Esophagus muscularis mucosa (tissue), 4 donors: ENCODE measurements at places on chromosomes 7 and 10. TPM values are rescaled to one million over a fixed set of nuclear protein-coding genes. Genes with fewer than 3 reads are reported as not detected.
A peak's percentile ranks its signal among the peaks of the same experiment; 100 is the strongest.

- no peak overlapping the region for H3K27ac ChIP-seq
- no peaks in the 10 kb centered on the region for H3K27me3 ChIP-seq
- no peak for DNase-seq
- H3K4me1 ChIP-seq, result no peaks in the 10 kb centered on the region
- no peak overlapping the region for H3K4me3 ChIP-seq
Observed at GRCh38 chr7:91468256-91468655, 204.0 kb downstream of the FZD1 start.

DNA sequence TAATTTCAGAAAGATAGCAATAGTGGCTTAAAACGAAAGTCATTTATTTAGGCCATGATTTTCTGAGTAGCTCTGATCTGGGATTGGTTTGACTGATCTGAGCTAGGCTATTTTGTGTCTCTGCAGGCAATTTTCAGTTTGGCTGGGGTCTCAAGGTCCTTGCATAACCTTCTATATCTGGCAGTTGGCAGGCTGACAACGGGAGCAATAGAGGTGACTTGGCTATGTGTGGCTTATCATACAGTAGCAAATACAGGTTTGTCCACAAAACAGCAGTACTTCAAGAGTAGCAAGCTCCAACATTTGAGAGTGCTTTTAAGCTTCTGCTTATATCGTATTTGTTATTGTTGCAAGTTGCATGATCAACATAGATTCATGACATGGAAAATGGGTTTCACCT is 1167.3 kb upstream of the CELF2 start:
- DNase-seq, result no peak
- no peak overlapping the region for H3K27ac ChIP-seq
- H3K4me1 ChIP-seq, result no peaks in the 10 kb centered on the region
- no peak overlapping the region for H3K4me3 ChIP-seq

DNA sequence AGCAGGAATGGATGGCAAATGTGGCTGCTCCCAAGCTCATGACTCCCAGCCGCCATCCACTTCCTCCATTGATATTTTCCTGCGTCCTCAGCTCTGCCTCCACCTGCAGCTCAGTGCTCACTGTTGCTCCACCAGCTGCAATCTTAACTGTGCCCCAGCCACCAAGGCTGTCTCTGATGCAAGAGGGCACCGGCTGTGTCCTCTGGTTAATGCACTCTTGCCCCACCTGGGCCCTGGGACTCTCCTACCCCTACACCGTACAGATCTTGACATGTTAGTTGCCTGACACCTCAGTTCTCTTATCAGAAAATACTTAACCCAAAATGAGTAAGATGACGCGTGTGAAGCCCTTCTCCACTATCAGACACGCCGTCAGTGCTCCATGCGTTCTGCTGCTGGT is 45.5 kb upstream of the GPR26 start:
- H3K27me3 ChIP-seq, result no peaks in the 10 kb centered on the region
- H3K4me3 ChIP-seq, result no peak overlapping the region
- peak; percentile 72 for DNase-seq
- no peak overlapping the region for H3K27ac ChIP-seq

GRCh38 chr10:75209086-75209920 is 1.3 kb upstream of the VDAC2 start:
- H3K27ac ChIP-seq, result peak overlapping the region; percentile 98
- peak overlapping the region; percentile 99 for H3K4me3 ChIP-seq
- peaks cover 54% of the 10 kb centered on the region for H3K4me1 ChIP-seq
- H3K36me3 ChIP-seq, result peaks cover 9% of the 10 kb centered on the region
- DNase-seq, result no peak
- H3K27me3 ChIP-seq, result no peaks in the 10 kb centered on the region

- H3K36me3 ChIP-seq, result no peaks in the 10 kb centered on the region
- no peak for DNase-seq
- H3K27ac ChIP-seq, result no peak overlapping the region
Observed at GRCh38 chr10:30151581-30152389, 92.4 kb upstream of the JCAD start.

DNA sequence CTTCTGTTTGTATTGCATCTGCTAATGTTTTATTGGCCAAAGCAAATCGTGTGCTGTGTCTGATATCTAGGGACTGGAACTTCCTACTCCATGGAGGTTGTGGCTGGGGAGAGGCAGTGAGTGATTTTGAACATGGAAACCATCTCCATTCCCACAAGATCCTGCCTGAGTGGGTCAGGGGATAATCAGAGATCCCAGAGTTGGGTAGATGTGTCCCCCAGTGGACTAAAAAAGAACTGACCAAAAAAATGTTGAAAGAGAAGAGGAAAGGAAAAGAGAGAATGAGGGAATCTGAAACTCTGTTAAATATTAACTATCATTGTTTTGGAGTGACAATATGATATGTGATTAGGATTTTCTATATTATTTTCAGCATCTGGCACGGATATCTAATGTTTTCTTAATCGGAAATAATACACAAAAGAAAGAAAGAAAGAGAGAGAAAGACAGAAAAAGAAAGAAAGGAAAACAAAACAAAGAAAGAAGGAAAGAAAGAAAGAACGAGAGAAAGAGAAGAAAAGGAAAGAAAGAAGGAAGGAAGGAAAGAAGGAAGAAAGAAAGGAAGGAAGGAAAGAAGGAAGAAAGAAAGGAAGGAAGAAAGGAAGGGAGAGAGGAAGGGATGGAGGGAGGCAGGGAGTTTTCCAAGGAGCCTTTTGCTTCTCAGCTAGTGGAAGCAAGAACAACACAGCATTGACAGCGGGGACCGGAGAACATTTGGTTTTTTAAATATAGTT is 638.5 kb downstream of the CCSER2 start:
- H3K27me3 ChIP-seq, result no peaks in the 10 kb centered on the region
- no peak overlapping the region for H3K4me3 ChIP-seq
- H3K4me1 ChIP-seq, result no peaks in the 10 kb centered on the region
- no peaks in the 10 kb centered on the region for H3K36me3 ChIP-seq
- no peak for DNase-seq

- DNase-seq, result no peak
- no peak overlapping the region for H3K27ac ChIP-seq
- H3K4me1 ChIP-seq, result no peaks in the 10 kb centered on the region
- no peak overlapping the region for H3K4me3 ChIP-seq
Observed at GRCh38 chr7:129807863-129808262, 144.9 kb downstream of the UBE2H start.

- peaks cover 23% of the 10 kb centered on the region for H3K36me3 ChIP-seq
- H3K4me1 ChIP-seq, result peaks cover 14% of the 10 kb centered on the region
- H3K27me3 ChIP-seq, result no peaks in the 10 kb centered on the region
Observed at GRCh38 chr7:98212532-98213041, 1.3 kb downstream of the BHLHA15 start.

DNA sequence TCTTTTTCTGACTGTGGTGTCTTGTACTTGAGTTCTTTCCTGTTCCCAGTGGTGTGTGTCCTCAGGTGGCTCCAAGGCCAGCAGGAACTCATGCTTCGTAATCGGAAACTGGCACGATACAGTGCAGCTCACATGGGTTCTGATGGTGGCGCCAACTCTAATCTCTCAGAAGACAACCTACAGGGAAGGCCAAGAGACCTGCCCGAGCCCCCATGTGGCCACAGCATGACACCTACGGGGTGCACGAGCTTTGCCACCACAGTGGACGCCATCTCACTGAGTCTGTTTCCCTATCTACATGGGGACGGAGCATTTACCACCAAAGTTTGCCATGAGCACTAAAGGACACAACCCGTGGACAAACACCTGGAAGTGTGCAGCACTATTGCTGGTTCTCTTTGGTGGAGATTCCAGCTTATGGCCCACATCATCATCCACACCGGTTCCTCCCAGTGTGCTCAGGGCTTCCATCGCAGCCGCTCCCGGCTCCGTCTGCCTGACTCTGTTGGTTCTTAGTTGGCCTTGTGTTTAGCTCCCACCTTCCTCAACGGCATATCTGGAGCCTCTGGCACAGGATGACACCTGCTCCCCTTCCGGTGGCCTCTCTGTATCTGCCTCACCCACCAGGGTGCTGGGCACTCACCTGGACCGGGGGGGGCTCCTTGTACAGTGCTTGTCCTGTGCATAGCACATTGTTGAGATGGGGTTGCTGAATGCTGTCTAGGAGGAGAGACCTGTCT is 586.6 kb upstream of the MKI67 start:
- no peak overlapping the region for H3K27ac ChIP-seq
- DNase-seq, result no peak
- H3K4me1 ChIP-seq, result no peaks in the 10 kb centered on the region
- no peaks in the 10 kb centered on the region for H3K27me3 ChIP-seq

DNA sequence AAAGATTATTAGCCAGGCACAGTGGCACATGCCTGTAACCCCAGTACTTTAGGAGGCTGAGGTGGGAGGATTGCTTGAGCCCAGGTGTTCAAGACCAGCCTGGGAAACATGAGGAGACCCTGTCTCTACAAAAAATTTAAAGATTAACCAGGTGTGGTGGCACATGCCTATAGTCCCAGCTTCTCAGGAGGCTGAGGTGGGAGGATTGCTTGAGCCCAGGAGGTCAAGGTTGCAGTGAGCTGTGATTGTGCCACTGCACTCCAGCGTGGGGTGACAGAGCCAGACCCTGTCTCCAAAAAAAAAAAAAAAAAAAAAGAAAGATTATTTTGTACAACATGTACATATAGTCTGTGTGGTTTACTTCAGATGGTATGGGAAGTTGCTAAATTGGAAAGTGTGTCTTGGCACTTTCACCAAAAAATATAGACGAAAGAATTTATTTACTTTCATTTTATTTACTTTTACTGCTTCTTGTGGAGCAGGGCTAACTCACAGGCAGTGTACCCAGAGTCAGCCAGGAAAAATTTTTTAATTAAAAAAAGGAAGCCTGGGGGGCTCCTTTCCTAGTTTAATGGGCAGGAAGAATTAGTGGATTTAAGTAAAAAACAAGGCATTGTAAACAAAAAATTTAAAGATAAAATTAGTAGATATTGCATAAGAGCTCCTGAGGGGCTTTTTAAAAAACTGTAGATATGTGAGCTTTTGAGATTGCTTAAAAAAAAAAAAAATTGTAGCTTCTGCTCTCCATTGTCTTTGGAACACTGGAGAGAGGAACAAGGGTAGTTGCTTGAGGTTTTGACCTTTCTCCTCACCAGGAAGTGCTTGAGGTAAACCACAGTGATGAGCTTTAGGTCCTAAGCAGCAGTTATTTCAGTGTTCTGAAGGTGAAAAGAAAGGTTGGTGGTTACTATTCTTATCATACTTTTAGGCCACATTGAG is 44.6 kb upstream of the VDAC2 start:
- no peak overlapping the region for H3K27ac ChIP-seq
- H3K4me1 ChIP-seq, result peaks cover 19% of the 10 kb centered on the region
- no peak for DNase-seq

- H3K27me3 ChIP-seq, result no peaks in the 10 kb centered on the region
- H3K4me3 ChIP-seq, result no peak overlapping the region
- DNase-seq, result no peak
- no peaks in the 10 kb centered on the region for H3K4me1 ChIP-seq
- H3K36me3 ChIP-seq, result no peaks in the 10 kb centered on the region
Observed at GRCh38 chr10:60206735-60207134, 182.9 kb downstream of the ANK3 start.

- no peaks in the 10 kb centered on the region for H3K36me3 ChIP-seq
- no peak overlapping the region for H3K4me3 ChIP-seq
- H3K27ac ChIP-seq, result no peak overlapping the region
- H3K4me1 ChIP-seq, result no peaks in the 10 kb centered on the region
- no peaks in the 10 kb centered on the region for H3K27me3 ChIP-seq
Observed at GRCh38 chr10:25257646-25258045, 82.8 kb downstream of the GPR158 start.

DNA sequence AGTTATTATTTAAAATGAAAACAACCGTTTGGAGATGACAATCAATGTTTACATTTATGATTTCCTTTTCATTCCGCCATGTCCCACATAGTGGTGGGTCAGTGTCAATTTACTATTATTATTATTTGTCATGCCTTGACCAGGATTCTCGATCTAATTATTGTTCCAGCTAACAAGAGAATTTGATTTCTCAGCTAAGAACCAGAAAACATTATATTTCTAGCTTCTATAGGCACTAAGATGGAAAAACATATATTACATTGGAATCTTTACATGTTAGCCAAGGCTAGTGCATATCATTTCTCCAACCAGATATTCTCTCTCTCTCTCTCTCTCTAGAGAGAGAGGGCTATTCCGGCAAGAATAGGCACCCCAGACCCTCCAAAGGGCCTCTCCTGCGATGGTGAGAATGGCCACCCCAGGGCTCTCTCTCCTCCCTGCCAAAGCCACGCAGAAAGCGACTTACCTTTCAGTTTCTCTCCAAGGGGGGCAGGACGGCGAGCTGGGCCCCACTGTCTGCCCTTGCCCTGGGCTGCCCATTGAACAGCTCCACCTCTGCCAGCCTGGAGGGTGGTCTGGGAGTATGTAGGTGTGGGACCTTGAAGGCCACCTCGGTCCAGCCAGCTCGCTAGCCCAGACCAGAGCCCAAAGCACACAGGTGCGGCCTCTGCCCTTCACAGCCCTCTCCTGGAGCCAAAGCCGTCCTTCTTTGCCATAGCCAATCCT is 2.4 kb downstream of the HOXA3 start:
- H3K27ac ChIP-seq, result no peak overlapping the region
- no peaks in the 10 kb centered on the region for H3K36me3 ChIP-seq
- H3K27me3 ChIP-seq, result peaks cover 40% of the 10 kb centered on the region
- peak overlapping the region; percentile 41 for H3K4me3 ChIP-seq
- H3K4me1 ChIP-seq, result peaks cover 43% of the 10 kb centered on the region

- no peaks in the 10 kb centered on the region for H3K27me3 ChIP-seq
- H3K4me3 ChIP-seq, result no peak overlapping the region
- no peak for DNase-seq
- peaks cover 23% of the 10 kb centered on the region for H3K4me1 ChIP-seq
- H3K36me3 ChIP-seq, result no peaks in the 10 kb centered on the region
- H3K27ac ChIP-seq, result no peak overlapping the region
Observed at GRCh38 chr10:4648999-4649398, 177.0 kb upstream of the AKR1E2 start.

- no peaks in the 10 kb centered on the region for H3K36me3 ChIP-seq
- peak overlapping the region; percentile 7 for H3K4me3 ChIP-seq
- H3K27ac ChIP-seq, result peak overlapping the region; percentile 43
- DNase-seq, result no peak
Observed at GRCh38 chr7:15560968-15561367, 847 bp downstream of the AGMO start.

- H3K27me3 ChIP-seq, result no peaks in the 10 kb centered on the region
- no peak for DNase-seq
- H3K4me1 ChIP-seq, result no peaks in the 10 kb centered on the region
- H3K36me3 ChIP-seq, result no peaks in the 10 kb centered on the region
Observed at GRCh38 chr7:126533715-126534114, 719.0 kb downstream of the GRM8 start.

Gene SLC13A1
- not detected for total RNA-seq

Gene BICC1
- total RNA-seq, result 24.9 TPM

Gene C10orf105
- total RNA-seq, result 0.06 TPM

Gene NODAL
- not detected for total RNA-seq

Gene CC2D2B
- total RNA-seq, result 2.9 TPM

Gene ATOH7
- not detected for total RNA-seq

Gene ANKRD61
- not detected for total RNA-seq

Gene FAM204A
- 58.6 TPM for total RNA-seq

Gene AMZ1
- under 0.01 TPM for total RNA-seq
